ENCODE measurements at places on chromosomes 2 and 18.
A peak's percentile ranks its signal among the peaks of the same experiment; 100 is the strongest.

DNA sequence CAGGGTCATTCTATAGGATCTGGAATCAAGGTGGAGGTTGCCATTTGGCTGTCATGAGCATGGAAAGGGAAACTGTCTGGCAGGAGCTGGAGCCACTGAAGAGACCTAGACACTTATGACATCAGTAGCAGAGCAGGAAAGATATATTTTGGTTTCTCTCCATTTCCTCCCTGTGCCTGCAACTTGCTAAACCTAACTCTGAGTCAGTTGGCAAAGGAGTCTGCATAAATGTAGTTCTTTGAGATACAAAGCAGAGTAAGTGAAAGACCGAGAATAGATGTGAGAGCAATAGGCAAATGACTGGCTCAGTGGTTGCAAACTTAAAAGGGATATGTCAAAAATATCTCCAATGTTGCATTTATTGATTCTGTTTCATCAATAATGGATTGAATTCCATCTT, 757.7 kb downstream of the KCNJ3 start:
- DNase-seq: no peak

DNA sequence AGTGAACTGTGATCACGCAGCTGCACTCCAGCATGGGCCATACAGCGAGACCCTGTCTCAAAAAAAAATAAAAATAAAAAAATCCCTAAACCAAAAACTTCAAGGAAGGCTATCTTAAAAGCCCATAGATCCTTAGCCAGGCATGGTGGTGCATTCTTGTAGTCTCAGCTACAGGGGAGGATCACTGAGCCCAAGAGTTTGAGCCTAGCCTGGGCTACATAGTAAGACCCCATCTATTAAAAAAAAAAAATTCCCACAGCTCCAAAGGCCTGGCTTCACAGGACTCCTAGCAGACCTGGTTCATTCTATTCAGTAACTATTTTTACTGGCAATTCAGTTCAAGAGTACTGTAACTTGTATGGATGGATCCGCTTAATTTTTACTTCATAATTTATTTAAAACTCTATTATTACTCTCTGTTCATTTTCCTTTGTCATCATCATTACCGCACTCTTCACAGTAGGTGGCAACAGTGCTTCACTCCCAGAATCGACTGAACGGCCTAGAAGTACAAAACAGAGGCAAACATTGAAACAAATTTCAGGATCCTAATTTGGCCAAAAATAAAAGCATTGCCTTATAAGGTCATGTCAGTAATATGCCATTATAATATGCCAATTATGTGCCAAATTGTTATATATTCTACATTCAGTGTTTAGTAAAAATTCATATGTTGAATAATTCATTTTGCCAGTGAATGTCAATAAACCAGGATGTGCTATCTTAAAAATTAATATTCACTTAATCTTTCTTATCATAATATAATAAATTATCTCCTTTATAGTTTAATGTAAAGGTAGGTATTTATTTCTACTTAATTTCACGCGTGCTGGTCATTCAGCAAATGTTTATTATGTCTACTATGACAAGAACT, 14.3 kb upstream of the STAM2 start:
- DNase-seq: peak; percentile 30

DNA sequence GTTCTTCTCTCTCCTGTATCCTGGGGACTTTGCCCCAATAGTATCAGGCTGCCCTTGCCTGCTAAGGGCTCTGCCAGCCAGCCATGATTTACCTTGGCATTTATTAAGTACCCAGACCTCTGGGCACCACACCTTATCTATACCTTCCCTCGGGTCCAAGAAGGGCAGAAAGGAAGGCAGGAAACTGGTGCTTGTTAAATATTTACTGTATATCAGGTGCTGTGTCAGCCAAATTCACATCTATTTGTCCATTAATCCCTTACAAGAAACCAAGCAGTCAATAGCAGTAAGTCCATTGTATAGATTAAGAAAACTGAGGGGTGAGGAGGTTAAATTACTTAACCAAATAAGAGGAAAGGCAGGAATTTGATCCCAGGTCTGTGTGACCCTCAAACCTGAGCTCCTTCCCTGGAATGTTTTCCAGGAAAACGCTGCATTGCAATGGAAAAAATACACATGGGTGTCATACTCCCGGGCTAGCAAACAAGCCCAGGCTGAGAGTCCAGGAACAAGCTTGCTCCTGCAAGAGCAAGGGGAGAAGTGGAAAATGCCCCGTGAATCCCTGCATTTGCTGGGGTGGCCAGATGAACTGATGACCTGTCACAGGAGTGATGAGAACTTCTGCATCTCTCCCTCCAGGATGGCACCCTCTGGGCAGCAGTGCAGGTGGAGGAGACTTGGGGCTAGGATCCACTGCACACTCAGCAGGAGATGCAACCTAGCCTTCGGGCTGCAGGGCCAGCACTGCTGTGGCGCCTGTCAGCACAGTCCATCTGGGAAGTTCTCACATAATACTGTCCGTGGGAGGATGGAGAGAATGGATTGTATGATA, 30.4 kb downstream of the CIB4 start:
- DNase-seq: no peak

DNA sequence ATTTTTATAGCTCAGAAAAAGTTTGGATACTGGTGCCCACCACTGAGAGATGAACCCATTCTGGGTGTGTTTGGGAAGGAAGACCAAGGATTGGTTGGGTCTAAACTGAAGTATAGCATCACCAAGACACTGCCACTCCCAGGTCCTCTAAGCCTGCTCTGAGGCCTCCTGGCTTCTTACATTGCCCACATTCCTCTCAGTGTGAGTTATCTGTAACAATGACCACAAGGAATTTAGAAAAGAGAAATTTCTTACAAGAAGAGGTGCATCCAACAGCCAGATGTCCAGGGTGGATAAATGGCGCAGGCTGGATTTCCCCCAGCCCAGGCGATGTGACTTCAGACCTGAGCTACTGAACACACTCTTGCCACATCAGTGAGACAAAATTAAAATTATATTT, 1.6 kb upstream of the GPR45 start:
- no peak for DNase-seq

GRCh38 chr2:239939736-239940483, 85.2 kb downstream of the NDUFA10 start:
- DNase-seq: no peak

- peak; percentile 59 for DNase-seq
Measured at GRCh38 chr2:10407841-10408648, 40.1 kb downstream of the ODC1 start.

DNA sequence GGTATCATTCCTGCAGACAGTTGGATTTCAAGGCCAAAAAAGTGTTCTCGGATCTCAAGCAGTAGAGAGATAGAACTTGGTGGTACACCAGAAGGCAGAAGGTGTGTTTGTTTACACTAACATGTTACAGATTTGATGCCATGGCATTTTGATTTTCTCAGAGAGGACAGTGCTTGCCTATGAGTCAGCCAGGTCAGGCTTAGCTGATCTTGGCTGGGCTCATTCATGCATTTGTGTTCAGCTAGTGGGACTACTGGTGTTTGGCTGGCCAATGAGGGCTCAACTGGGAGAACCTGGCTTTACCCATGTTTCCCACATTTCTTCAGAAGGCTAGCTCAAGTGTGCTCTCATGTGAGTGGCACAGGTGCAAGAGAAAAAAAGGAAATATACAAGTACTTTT, 162.0 kb downstream of the C1D start:
- DNase-seq: no peak

DNA sequence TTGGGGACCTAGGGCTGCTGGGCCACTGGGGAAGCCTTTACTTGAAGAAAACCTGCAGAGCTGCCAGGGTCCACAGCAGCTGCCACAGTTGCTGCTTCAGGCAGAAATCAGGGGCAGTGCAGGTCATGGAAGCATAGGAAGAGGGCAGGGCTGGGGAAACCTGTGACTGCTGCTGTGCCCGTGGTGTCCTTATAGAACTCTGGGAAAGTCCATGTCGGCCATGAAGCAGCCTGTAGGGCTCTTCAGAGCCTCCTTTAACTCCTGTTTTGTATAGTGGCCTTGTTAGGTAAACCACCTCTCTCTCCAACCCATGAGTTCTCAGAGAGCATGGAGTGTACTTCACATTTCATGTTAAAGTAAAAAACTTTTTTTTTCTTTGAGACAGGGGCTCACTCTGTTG, 62.1 kb downstream of the SMAD4 start:
- DNase-seq: no peak

DNA sequence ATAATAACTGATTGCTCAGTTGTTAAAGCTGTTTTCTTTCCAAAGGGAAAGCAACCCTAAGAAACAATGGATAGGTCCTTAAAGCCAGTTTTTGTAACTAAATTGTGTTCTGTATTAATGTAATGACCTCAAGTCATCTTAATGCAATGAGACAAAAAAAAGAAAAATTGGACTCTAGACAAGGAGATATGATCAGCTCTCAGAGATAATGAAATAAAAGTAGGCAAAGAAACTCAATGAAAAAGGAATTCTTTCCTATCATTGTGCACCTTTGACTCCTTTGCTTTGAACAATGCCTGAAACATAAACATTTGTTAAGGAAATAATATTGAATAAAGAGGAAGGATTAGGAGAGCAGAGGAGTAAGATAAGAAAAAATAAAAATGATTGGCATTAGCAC, 86.1 kb downstream of the RIT2 start:
- DNase-seq: no peak

All from CD4-positive, alpha-beta T cell treated with Interleukin-17A for 1 hour (primary cell).